Stimulated activated CD4-positive, alpha-beta T cell treated with anti-CD3 and anti-CD28 coated beads, Interleukin-15, amount 100 ng/mL, for 24 hours (primary cell): ENCODE measurements at places on chromosomes 6 and 20.

DNA sequence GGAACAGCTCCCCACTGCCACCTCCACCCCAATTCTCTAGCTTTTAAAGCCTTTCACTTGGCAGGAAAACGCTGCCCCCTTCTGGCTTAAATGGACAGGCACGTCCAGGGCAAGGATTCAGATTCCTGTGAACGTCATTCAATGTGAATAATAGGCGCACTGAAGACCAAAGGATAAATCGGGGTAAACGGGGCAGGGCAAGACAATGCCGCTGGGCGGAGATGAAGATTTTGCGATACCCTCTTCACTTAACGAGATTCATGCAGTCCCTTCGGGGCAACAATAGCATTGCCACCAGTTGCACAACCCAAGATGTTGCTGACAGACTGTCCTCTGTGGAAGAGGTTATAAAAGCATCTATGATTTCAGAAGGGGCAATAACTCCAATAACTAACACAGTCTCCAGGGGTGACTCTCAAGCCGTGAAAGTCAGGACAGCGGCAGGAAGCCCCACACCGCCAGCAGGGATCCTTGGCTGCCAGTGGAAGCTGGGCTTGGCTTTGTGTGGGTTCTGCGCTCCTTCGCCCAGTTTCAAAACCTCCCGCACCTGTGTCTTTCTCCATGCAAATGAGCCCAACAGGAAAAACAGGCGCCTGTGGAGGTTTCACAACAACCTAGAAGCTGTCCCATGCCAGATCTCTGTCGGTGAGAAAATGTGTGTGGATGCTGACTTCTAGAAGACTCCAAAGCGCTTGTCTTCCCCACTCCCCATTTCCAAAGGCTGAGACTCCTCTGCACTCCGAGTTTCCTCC is 291.8 kb downstream of the BMP7 start:
- DNase-seq, result peak; percentile 38

DNA sequence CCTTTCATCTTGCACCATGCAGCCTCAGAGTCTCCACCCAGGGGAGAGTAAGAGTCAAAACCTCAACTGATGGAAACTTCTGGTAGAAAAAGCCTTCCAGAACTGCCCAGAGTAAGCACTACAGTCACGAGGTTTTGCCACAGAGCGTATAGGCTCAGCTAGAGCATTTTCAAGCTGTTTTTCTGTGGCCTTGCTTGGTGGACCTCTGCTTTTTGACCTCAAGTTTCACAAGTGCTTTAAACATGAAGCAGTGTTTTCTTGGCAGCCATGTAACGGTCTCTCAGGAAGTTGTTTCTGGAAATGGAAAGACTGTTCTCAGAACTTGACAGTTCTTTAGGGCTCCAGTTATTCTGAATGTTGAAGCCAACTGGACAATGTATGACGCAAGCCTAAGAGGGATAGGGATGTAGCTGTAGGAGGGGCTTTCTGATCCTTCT is 146.5 kb downstream of the ZDHHC14 start:
- DNase-seq, result no peak

- DNase-seq, result no peak
Measured at GRCh38 chr6:136148051-136148450, 102.1 kb downstream of the MTFR2 start.

GRCh38 chr20:3712279-3712873 is at the start of gene SIGLEC1:
Gene SIGLEC1 (minus strand): TSS chr20:3712600. CDS start chr20:3707128, 5,472 bp downstream.
- no peak for DNase-seq

DNA sequence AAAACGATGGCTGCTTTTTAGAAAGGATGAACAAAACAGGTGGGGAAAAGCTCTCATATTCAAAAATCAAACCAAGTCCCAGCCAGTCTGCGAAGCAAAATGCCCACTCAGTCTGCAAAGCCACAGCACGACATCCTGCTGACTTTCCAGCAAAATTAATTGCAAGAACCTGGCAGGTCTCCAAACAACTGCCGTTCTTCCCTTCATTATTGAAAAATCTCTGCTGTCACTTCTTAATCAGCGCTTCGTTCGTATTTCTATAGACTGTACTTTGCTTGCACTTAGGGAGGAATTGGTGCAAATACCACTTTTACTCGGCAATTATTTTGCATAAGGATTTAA is 222.4 kb downstream of the CBLN4 start:
- no peak for DNase-seq

DNA sequence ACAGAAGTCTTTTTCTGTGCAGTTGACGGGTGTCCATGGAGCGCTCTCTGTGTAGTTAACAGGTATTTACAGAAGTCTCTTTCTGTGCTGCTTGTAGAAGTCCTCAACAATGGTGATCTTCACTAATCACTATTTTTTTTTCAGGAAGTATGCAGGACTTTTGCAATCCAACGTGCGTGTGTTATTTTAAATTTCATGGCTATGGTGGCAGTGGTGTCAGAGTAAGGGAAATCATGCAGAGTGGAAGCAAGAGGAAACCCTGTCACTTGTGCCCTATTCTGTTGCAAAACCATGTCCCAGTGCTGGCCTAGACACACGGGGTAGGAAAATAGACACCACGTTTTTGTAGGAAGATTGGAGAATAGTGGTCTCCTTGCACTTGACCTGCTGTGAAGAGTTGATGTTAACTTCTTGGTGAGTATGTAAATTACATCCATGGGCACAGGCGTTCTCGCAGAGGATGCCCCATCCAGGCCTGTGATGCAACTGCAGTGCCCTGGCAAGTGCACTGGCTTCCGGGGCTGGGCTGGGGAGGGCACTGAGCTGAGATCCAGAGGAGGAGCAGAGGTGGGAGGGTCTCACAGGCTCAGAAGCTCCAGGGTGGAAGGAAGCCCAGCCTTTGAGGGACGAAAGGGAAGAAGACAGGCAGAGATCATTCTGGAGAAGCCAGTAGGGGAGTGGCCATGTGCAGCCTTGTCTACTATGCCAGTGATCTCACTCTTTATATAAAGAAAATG is 146.5 kb downstream of the SYCP2 start:
- DNase-seq, result no peak

DNA sequence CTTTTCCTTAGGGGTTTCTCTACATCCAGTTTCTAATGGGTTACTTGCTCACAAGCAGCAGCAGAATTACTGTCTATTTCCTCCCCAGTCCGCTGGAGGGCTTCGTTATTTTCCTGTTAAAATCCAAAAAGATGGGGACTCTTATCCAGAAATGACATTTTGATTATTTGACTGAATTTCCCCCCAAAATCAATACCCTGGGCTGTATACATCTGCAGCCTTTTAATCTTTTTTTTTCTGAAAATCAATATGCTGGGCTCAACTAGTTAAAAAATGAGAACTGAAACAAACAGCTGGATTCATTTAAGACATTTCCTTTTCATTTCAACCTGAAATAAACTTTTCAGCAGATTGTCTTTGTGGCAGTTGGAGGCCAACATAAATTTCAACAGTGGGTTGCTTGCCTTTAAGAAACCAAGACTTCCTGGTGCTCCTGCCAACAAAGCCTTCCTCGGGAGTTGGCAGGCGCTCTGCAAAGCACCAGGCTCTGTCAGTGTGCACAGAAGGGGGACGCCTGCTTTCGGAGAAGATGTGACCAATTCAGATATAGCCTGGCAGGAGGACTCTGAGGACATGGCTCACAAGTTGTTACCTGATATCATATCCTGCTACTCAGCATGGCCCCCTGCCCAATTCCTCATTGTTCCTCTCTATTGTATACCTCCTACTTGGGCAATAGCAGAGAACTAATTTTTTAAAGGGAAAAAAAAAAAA is 204.7 kb upstream of the ARG1 start:
- DNase-seq, result no peak

DNA sequence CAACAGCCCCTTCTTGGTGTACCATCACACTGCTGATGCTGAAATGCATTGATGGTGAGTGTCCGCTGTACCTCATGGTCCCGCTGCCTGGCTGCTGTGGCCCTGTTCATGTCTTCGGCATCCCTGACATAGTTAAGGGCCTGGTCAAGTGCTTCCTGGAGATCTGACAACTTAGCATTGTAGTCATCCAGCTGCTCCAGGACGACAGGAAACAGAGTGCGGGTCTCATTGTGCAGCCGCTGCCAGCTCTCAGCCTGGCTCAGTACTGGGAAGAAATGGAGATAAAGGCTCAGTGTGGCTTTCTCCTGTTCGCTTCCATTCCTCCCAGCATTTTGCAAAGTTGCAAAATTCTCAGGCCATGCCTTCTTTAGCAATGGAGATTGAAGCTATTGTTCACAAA is 81.8 kb downstream of the LAMA4 start:
- no peak for DNase-seq

GRCh38 chr6:136471372-136471771 is 78.8 kb downstream of the MAP7 start:
- DNase-seq, result no peak

GRCh38 chr20:15494851-15495250 is 1078.4 kb downstream of the KIF16B start:
- DNase-seq, result no peak

DNA sequence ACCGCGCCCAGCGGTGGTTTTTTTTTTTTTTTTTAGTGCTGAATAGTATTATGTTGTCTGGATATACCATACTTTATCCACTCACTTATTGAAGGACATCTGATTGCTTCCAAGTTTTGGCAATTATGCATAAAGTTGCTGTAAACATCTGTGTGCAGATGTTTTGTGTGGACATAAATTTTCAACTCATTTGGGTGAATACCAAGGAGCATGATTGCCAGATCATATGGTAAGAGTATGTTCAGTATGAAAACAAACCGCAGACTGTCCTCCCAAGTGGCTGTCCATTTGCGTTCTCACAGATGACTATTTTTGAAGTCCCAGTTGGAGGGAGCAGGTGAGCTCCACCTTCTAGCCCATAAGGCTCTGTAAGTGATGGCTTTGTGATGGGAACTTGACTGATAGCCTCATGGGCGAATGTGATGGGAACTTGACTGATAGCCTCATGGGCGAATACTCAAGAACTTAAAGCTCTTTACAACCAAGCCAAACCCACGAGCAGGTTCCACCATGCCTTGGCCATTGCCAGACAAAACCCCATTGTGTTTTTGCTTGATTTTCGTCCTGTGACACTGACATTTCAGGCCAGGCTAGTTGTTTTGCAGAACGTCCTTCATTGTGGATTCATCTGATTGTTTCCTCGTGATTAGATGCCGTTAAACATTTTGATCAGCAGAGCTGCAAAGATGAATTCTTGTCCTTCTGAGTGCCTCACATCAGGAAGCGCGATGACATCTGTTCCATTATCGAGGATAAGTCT is 51.0 kb downstream of the ZBTB2 start:
- DNase-seq, result no peak

- DNase-seq, result no peak
Measured at GRCh38 chr6:53302678-53303360, 45.9 kb downstream of the ELOVL5 start.

DNA sequence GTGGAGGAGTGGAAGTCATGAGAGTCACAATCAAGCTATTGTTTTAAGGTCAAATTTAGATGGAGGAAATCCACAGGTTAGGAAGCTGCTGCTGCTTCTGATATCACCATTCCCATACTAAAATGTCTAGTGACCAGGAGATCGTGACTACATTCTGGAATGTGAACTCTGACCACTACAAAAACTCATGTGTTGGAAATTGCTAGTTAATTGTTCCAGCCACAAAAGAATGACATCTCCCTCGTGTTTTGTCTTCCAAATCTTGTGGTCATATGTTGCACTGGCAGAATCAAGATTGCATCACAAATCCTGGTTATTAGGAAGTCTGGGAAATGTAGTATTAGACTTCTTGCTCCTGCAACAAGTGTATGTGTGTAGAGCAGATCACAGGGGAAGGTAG is 441.9 kb downstream of the CD109 start:
- DNase-seq, result no peak

- DNase-seq, result no peak
Measured at GRCh38 chr6:14274546-14275492, 157.2 kb downstream of the CD83 start.

GRCh38 chr20:11766961-11767360 is 150.7 kb upstream of the BTBD3 start:
- DNase-seq, result no peak

DNA sequence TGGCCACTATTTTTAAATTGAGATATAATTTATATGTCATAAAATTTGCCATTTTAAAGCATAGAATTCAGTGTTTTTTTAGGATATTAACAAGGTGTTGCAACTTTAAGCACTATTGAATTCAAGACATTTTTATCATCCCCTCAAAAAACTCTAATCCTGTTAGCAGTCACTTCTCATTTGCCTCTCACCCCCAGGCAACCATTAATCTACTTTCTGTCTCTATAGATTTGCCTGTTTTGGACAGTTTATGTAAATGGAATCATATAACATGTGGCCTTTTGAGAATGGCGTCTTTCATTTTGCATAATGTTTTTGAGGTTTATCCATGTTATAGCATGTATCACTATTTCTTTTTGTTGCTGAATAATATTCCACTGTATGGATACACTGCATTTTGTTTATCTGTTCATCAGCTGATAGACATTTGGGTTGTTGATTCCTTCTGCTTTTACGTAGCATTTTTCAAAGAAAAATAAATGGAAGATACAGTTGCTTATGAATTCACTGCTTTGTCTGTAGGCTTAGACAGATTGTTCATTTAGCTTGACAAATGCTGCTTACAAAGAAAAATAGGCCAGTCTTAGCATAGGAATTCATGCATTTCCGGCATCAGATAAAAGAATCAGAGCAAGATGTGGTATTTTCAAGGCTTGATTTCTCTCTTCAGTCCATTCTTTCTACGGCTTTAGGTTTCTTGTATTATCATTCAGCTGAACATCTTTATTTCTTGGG is 52.9 kb downstream of the STK4 start:
- no peak for DNase-seq

- DNase-seq, result no peak
Measured at GRCh38 chr6:38273325-38273724, 366.4 kb downstream of the BTBD9 start.
